ENCODE measurements at places on chromosomes 3 and 15.

DNA sequence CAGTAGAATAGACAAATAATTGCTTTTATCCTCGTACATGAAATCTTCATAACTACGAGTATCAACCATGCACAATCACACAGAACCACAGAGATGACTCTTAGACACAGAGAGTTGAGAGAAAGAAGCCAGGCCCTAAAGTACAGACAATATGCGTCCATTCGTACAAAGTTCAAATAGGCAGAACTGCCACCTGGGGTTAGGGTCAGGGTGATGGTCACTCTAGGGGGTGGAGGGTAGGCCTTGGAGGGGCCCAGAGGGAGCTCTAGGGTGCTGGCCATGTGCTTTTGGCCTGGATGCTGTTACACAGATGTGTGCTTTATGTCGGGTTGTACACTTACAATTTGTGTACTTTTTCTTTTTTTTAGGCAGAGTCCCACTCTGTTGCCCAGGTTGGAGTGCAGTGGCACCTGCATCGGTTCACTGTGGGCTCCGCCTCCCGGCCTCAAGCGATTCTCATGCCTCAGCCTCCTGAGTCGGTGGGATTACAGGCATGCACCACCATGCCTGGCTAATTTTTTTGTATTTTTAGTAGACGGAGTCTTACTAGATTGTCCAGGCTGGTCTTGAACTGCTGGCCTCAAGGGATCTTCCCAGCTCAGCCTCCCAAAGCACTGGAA, 65.9 kb upstream of the KLF13 start:
- no peak for DNase-seq

DNA sequence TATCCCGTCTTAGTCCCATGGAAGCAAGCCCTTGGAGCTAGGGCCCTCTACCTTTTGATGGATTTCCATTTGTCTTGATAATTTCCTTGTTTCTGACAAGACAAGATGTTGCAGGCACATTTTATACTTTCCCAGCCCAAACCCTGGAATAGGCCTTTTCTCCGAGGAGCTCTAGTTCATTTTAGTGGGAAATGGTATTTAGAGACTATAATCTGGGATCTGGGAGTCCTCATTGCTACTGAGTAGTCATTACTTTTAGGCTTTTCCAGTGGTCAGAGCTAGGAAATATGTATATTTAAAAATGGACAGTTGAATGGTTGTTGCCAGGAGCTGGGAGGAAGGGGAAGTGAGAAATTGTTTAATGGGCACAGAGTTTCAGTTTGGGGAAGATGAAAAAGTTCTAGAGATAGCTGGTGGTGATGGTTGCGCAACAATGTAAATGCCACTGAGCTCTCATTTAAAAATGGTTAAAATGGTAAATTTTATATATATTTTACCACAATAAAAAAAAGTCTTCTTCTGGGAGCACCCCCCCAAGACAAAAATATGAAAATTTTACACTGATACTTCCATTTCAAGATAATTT, 31.6 kb downstream of the MLH1 start:
- no peak for DNase-seq

- DNase-seq = no peak
Measured at GRCh38 chr3:37202035-37202434, 27.7 kb upstream of the LRRFIP2 start.

GRCh38 chr3:53846134-53846850, at the start of the genes CHDH and IL17RB:
Gene CHDH, minus strand, starts transcription at chr3:53846419. Its CDS starts 22,411 bp downstream, at chr3:53824008.
Gene IL17RB, plus strand, starts transcription at chr3:53846568. Its CDS starts 21 bp downstream, at chr3:53846589.
- DNase-seq = peak; percentile 56

DNA sequence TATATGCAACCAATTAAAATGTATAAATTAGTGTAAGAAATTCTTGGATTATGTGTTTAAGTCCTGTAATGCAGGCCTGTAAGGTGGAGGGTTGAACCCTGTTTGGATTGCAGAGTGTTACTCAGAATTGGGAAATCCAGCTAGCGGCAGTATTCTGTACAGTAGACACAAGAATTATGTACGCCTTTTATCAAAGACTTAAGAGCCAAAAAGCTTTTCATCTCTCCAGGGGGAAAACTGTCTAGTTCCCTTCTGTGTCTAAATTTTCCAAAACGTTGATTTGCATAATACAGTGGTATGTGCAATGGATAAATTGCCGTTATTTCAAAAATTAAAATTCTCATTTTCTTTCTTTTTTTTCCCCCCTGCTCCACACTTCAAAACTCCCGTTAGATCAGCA, 65.4 kb upstream of the ACAD9 start:
- no peak for DNase-seq

- DNase-seq = no peak
Measured at GRCh38 chr3:12886736-12887135, 45.4 kb upstream of the RPL32 start.

DNA sequence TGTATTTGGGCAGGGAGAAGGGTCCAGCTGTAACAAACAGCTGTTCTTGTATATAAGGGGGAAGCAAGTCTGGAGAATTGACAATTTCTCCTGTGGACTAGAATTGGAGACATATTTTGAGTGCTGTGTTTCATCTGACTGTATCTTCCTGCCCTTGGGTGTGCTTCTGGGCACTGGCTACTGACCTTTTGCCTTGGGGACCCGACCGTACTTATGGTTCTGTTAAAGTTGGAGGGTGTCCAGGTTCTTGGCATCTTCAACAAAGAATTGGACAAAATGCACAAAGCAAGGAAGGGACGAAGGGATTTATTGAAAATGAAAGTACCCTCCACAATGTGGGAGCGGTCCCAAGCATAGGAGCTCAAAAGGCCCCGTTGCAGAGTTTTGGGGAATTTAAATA, 31.0 kb downstream of the MAP2K1 start:
- DNase-seq = no peak

DNA sequence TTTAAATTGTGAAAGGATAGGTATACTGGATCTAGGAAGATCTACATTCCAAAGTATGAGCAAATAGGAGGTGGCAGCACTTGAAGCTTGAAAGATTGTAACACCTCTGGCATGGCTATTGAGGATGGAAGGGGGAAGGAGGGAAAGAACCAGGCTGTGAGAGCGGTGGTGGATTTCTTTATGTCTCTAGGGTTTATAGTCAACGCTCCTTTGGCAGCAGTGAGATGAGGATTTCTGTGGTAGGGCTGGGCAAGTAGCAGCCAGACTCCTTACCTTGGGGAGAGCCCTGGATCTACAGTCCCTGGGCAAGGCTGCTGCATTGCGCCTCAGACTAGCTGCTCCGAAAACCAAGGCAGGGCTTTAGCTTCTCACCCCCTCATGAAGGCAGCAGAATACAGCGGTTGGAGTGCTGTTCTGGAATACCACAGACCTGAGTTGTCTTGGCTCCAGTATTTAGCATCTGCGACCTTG, 53.2 kb downstream of the MEF2A start:
- no peak for DNase-seq

- no peak for DNase-seq
Measured at GRCh38 chr3:87370007-87370406, 93.6 kb upstream of the POU1F1 start.

DNA sequence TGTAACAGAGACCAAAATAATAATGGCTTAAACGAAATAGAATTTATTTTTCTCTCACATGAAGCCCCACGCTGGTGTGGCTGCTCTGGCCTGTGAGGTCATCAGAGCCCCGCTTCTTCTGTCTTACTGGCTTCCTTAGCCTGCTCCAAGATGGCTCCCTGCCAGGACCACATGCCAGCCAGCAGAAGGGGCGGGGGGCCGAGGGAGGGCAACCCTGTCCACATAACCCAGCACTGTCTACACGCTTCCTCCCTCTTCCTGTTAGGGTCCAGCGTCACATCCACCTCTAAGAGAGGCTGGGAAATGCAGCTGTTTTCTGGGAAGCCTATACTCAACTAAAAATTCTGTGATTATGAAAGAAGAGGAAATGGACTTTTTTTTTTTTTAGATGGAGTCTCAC, 107.9 kb upstream of the DLG1 start:
- DNase-seq = no peak

All from GM12891 (cell line).